ENCODE measurements at places on chromosomes 3 and 15.

- no peak for DNase-seq
Observed at GRCh38 chr3:117941756-117942155, 1092.9 kb downstream of the IGSF11 start.

- DNase-seq: no peak
Observed at GRCh38 chr3:86416334-86416733, 574.6 kb downstream of the VGLL3 start.

DNA sequence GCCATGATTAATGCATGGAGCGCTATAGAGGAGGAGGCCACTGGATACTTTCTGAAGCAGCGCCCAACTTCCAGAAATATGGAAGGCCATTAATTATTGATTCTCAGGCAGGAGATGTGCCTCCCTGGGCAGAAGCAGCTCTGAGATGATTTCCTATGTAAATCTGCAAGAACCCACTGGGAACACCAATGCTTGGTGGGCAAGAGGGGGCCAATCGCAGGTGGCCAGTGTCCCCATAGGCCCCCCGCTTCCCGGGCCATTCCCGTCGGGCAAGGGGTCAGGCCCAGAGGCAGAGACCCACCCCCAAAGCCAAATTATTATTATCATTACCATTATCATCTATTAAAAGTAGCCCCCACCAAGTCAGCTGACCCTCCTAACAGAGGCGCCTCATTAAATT is 288.0 kb upstream of the TLE3 start:
- DNase-seq: no peak

DNA sequence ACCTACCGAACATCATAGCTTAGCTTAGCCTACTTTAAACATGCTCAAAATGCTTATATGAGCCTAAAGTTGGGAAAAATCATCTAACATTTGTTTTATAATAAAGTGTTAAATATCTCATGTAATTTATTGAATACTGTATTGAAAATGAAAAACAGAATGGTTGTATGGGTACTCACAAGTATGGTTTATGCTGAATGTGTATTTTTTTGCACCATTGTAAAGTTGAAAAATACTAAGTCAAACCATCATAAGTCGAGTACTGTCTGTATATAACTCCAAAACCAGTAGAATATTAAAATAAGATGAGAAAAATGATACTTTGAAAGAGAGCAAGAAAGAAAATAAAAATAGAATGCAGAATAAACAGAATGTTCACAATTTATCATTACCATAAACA is 115.7 kb downstream of the ZNF280D start:
- DNase-seq: no peak

DNA sequence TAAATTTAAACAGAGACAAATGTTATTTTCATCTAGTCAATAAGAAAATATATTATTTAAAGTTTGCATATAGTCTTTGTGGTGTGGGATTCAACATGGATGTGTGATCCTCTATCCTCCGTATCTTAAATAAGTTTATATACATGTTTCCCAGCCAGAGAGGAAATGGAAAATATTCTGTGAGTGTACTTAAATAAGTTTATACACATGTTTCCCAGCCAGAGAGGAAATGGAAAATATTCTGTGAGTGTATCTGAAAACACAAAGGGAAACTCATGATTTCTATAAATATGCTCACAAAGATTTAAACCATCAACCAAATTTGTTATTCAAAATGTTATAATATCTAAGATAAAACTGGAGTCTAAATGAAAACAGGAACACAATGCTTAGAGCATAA is 110.0 kb upstream of the MELTF start:
- DNase-seq: no peak

DNA sequence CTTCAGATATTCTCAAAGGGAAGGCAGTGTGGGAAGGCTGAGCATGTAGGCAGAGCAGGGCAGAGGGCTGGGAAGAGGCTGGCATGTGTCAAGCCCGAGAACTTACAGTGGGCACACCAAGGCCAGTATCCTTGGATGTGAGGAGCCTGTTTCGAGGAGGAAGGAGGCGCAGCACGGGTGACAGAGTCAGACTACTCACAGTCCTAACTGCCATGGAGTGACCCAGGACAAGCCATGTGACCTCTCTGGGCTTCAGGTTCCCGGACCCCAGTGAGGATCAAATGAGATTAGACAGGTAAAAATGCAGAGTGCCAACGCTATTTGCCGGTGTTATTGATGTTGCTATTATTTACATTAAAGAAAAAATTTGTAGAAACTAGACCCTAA is 65.3 kb downstream of the NSMCE3 start:
- DNase-seq: no peak

DNA sequence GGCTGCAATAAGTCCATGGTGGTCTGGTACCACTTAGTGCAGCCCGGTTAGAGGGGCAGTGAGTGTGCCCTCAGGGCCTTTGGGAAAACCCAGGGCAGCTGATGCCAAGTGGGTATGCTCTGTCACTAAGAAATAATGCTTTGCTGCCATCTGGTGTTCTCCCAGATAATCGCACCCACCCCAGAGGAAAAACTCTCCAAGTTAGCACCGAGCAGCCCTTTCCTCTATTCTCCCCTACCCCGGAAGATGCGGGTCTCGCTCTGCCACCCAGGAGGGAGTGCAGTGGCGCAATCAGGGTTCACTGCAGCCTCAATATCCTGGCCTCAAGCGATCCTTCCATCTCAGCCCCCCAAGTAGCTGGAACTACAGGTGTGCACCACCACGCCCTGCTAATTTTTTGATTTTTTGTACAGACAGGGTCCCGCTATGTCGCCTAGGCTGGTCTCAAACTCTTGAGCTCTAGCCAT is 21.3 kb upstream of the DAPK2 start:
- peak; percentile 70 for DNase-seq

DNA sequence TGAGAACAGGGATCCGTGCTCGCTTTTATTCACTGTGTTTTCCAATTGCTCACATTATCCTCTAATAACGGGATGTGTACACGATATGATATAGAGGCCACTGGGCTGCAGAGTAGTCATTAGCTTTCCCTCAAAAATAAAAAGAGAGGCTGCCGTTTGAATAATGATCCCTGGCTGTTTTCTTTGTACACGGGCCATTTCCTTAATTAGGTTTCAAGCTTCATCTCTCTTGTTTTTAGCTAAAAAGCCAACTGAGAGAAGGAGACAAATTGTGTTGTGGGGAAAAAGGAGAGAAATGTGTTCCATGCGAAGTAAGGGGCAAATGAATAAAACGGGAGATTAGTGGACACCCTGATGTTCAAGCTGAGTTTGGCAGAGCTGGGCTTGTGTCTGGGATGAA is 174.2 kb downstream of the CACNA2D3 start:
- DNase-seq: no peak

DNA sequence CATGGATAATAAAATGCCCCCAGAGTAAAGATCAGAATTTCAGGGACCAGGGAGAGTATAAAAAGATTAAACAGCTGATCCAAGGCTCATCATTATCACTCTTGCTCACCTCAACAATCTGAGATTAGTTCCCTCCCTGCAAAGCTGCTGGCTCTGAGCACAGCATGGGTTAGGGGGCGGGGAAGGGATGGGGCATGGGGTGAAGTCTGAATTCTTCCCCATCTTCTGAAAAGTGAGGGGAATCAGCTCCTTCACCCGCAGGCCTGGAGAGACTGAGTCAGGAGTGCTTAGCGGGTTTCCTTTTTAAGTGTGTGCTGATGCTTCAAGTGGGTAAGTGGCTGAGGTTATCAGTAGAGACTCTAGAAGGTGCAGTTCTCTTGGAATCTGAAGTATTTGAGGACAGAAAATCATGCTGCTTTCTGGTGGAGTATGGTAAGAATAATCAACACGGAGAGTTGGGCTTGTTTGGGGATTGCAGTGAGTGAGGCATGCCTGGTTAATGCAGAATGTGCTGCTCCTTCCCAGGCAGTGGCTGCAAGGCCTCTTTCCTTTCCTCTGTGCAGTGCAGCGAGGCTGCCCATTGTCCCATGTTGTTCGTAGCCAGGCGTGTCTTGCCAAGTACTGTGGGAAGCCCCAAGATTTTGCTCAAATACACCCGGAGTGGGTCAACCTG is 59.2 kb upstream of the TRAK1 start:
- DNase-seq: no peak

- DNase-seq: no peak
Observed at GRCh38 chr15:46543626-46544025, 908.8 kb downstream of the SQOR start.

- no peak for DNase-seq
Observed at GRCh38 chr3:43996379-43997301, 245.0 kb upstream of the TOPAZ1 start.

- DNase-seq: no peak
Observed at GRCh38 chr15:60639502-60639901, 160.6 kb upstream of the ICE2 start.

GRCh38 chr3:55555873-55556618 is 68.9 kb upstream of the WNT5A start:
- DNase-seq: no peak

GRCh38 chr3:13544951-13545651 is 3.8 kb upstream of the FBLN2 start:
- DNase-seq: no peak

GRCh38 chr15:67116742-67117141 is 51.3 kb downstream of the SMAD3 start:
- no peak for DNase-seq

DNA sequence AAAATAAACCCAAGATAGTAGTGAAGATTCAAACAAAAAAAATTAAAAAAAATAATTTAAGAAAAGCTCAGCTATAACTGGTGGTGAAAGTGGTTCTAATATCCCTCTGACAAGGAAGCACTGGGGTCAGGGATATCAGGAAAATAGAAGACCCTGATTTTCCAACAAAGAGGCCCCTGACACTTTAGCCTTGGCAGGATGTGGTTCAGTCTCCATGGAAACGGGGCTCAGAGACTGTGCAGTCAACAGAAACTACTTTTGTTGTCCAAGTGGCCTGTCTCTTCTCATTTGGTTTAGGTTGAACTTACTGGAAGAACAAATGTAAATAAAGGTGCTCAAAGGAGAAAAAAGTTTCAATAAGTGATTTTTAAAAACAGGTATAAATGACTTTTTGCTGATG is 27.2 kb downstream of the INTS14 start:
- peak; percentile 20 for DNase-seq

GRCh38 chr15:51652084-51652668 is 29.1 kb upstream of the SCG3 start:
- no peak for DNase-seq

GRCh38 chr3:123833398-123833785 is 50.7 kb downstream of the MYLK start:
- no peak for DNase-seq

DNA sequence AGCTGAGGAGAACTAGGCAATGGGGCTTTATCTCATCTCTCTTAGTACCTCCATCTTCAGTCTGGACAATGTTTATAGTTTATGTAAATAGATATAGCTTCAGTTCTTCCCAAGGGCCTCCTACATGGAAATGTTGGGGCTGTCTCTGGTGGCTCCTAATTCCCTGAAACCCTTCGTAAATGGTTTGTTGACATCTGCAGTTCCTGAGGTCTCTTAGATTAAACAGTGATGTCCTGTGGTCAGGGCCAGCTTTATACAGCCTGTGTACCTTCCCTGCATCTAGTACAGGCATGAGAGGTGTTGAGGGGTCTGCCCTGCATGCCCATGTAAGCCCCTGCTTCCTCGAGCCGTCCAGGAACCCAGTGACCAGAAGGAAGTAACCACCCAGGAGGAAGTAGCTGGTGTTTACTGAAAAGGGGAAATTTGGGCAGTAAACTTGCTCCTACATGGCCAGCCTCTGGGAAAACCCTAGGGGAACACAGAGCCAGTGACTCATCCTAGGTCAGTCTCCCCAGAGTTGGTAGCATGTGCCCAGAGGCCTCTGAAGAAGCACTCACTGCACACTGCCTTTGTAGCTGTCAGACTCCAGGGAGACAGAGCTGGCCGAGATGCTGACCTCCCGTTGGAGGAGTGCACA is 4.7 kb upstream of the TBC1D2B start:
- DNase-seq: no peak

GRCh38 chr3:138203938-138204337 is 16.8 kb downstream of the ARMC8 start:
- DNase-seq: no peak

DNA sequence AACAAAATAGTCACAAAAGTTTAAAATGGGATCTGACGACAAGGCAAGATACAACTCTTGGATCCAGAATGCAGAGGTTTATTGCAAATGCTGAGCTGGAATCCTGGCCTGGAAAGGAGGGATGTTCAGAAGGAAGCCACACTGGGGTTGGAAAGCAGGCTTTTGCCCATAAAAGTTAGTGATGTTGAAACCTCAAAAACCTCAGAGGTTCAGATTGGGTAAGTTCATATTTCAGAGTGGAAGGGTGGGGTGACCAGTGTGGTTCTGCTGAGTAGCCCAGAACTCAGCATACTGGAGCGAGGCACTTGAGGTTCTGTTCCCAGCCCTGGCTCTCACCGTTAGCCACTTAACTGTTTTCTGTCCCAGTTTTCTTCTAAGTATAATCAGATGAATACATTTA is 114.0 kb upstream of the OSTN start:
- no peak for DNase-seq

DNA sequence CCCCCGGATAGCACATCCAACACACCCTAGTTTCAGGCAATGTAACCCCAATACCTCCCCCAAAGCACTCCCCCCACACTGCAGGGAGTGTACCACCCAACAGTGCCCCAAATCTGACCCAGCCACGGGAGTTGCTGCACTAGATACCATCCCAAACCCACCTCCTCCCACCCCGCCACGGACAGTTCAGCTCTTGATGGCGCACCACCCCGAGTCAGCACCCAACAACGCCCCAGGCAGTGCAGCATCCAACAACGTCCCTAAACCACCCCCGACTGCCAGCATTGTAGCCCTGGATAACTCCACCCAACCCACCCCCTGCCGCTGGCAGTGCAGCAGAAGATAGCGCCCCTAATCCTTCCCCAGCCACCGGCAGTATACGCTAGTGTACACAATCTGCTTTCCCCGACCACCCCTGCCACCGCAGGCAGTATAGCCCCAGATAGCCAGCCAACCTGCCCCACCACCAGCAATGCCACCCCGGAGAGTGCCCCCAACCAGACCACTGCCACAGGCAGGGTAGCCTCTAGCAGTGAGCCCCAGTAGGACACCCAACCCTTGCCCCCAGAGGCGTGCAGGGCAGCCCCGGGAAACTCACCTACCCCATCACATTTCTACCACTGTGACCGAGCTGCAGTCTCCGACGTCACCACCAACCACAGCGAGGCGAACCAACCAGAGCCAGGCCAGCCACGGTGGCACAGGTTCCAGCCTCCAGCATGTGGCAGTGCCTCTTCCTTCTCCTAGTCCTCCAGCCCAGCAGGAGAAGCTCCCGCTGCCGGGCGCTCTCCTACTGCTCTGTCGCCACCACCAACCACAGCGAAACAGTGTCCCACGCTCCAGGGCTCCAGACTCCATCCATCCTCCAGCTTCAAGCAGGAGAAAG is 178.1 kb downstream of the POTEB3 start:
- DNase-seq: no peak

- no peak for DNase-seq
Observed at GRCh38 chr3:135756106-135756668, 209.3 kb upstream of the PPP2R3A start.

GRCh38 chr15:25092661-25093060 is 137.9 kb downstream of the SNRPN start:
- DNase-seq: no peak
